EH (cell line): ENCODE measurements at places on chromosomes 5 and 9.
A peak's percentile ranks its signal among the peaks of the same experiment; 100 is the strongest.

- peak; percentile 82 for DNase-seq
These were observed at the start of gene SERINC5 for GRCh38 chr5:80255811-80256712. TSS of gene SERINC5 (minus strand) at chr5:80256048. CDS start at chr5:80255922, 126 bp downstream.

DNA sequence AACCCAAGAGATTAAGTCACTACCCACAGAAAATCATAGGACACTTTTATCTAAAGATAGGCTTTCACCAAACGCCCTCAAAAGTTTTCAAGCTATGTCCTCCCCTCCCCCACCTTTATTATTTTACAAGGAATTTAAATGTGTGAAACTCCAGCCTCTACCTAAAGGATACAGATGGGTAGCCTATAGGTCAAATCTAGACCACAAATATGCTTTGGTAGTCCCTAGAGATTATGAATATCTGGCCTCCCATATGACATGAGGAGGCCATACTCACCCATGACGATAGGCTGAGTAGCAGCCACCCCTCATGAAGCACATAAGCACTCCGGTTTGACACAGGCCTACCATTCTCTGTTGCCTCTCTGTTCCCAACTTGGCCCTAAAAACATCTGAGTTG is 11.9 kb downstream of the SIL1 start:
- DNase-seq: no peak

- DNase-seq: no peak
These were observed 626.7 kb downstream of the CCDC171 start for GRCh38 chr9:16179566-16179965.

GRCh38 chr9:93161786-93162562 is 22.0 kb upstream of the WNK2 start:
- DNase-seq: no peak

DNA sequence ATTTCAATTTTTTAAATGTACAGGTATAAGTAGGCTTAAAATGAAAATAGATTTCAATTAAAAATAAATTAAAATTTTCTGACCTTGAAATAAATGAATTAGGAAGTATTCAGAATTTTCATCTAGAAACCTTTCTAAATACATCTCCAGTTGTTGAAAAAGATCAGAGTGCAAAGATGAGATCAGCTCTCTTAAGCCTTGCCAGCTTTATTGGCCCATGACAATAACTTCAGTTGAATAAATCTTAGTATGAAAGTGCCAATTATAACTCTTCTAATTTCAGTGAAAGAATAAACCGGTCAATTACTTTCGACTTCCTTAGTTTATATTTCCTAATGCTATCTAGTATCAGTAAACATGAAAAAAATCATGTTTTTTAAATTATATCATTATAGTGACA is 117.4 kb downstream of the FBXL17 start:
- no peak for DNase-seq

DNA sequence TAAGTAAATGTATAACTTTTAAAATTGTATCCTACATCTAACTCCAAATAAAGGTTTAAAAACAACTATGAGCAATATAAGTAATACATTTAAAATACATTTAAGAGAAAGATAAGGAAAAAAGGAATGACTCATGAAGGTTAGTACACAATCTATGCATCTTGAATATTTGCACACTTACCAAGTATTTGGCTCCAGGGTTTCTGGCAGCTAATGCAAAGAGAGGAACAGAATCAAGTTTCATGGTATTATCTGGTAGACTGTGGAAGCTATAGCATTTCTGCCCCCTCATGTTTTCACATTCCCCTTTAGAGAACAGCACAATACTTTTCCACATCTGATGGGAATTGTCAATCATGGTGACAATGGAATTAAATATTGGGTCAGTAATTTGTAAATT is 132.1 kb downstream of the COX7C start:
- DNase-seq: no peak

- peak; percentile 54 for DNase-seq
These were observed 207.1 kb downstream of the VPS13A start for GRCh38 chr9:77384406-77384805.
